Left ventricle myocardium inferior (tissue), 1 donor: ENCODE measurements at places on chromosomes 7 and 10. TPM values are rescaled to one million over a fixed set of nuclear protein-coding genes. Genes with fewer than 3 reads are reported as not detected.

PNLIPRP2 gene
- total RNA-seq: not detected

OR2F2 gene
- not detected for total RNA-seq

HOXA10 gene
- not detected for total RNA-seq

- DNase-seq: no peak
Measured at GRCh38 chr7:23183279-23184012, 1.6 kb downstream of the NUP42 start.

GRCh38 chr10:114584419-114584818, 73.7 kb downstream of the ABLIM1 start:
- no peak for DNase-seq

DNA sequence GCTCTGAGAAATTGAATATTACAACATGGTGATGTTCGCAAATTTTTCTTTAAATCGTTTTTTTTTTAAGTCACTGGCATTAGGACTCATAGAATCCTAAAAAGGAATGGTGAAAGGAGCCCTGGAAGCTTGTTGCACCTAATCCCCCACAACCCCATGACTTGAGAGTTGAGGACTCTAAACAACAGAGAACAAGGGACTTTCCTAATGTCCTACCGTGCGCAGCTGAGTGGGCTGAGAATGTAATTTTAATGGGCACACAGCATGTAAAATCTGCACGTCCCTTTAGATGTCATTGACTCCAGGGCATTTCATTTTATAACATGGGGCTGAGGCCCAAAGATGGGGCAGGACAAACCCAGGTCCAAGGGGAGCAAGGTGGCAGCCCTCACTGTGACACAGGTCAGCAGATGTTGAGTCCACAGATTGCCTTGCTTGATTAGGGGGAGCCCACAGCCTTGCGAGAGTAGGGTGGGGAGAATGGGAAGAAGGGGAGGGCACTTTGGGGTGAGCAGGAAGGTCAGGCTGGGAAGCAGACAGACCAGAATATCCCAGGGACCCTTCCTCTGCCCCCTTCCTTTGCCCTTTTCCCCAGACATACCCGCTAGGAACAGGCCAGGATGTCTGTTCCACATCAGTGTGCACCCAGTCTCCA, 208.4 kb upstream of the ZMIZ1 start:
- no peak for DNase-seq

DNA sequence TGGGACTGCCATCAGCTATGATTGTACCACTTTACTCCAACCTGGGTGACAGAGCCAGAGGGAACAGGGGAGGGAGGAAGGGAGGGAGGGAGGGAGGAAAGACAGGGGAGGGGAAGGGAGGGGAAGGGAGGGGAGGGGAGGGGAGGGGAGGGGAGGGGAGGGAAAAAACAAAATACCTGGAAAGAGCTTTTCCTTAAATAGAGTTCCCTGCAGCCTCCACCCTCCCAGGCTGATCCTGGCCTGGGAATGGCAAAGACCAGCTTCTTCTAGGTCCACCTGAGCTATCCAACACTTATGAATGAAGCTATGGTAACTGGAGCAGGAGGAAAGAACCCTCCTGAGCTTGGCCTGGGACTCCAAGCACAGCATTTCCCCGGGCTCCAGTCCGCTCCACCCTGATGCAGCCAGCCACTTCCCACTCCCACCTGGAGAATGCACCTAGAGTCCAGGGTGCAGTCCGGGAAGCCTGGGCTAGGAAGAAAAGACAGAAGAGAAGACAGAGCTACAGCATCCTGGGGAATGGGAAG, 66.1 kb downstream of the GRID1 start:
- no peak for DNase-seq

- no peak for DNase-seq
Measured at GRCh38 chr10:49500412-49500811, 38.5 kb downstream of the ERCC6 start.

DNA sequence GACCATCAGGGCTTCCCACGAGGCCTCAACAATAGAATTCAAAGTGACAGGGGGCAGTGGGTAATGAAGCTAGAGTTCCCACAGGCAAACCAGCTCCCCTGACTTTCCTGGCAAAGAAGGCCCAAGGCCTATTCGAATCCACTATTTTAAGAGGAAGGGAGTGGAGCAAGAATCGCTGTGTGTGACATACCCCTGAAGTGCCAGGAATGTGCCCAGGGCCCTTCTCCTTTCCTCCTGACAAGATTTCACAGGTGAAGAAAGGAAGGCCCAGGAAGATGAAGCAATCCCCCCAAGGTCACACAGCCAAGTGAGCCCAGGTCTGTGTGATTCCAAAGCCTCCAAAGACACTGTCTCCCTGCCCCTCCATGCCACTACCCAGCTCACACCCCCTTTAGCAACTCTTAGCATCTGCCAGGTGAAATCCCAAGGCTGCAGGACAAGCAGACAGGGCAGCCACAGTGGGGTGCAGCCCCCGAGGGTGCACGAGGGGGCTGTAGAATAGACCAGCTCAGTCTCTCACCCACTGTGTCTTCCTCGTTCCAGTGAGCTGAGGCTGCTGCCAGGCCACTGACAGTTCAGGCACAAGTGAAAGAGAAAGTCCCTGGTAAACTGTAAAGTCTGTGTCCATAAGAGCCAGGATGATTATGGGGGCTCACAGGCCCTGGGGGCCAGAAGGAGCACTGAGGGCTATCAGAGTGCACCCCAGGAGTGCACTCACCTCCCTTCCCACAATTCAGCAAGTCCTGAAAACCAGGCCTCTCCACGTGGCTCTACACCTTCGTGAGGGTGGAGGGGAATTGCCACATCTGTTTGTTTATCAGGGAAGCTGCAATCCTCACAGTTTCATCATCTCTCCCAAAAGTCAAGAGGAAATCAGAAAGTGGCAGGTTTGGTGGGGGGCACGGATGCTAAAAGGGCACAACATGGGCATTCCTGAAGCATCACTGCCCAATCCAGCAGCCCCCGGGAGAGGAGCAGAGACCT, 70.8 kb upstream of the ZMIZ1 start:
- DNase-seq: no peak

DNA sequence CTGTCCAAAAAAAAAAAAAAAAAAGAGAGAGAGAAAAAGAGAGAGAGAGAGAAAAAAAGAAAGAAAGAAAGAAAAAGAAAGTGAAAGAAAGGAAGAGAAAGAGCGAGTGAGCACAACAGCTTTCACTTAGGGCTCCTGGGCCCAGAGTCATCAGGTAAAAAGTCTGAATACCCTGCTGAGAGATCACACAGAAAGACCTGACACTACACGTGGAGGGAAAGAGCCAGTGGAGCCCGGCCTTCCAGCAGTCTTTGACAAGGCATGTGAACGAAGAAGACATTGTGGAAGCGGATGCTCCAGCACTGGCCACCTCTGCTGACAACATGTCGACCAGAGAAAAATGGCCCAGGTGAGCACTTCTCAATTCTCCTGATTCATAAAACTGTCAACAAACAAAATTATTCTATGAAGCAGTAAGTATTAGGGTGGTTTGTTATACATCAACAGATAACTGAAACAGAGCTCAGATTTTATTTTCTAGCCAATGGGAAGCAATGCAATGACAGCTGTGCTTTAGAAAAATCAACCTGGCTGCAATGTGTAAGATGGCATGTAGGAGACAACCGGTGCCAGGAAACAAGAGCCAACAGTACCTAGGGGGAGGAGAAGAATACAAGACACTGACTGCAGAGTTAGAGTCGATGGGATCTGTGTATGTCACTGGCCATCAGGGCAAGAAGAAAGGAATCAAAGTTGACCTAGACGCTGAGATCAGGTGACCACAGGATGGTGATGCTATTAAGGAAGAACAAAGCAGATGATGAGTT, 4.4 kb downstream of the RNF216 start:
- DNase-seq: no peak

DNA sequence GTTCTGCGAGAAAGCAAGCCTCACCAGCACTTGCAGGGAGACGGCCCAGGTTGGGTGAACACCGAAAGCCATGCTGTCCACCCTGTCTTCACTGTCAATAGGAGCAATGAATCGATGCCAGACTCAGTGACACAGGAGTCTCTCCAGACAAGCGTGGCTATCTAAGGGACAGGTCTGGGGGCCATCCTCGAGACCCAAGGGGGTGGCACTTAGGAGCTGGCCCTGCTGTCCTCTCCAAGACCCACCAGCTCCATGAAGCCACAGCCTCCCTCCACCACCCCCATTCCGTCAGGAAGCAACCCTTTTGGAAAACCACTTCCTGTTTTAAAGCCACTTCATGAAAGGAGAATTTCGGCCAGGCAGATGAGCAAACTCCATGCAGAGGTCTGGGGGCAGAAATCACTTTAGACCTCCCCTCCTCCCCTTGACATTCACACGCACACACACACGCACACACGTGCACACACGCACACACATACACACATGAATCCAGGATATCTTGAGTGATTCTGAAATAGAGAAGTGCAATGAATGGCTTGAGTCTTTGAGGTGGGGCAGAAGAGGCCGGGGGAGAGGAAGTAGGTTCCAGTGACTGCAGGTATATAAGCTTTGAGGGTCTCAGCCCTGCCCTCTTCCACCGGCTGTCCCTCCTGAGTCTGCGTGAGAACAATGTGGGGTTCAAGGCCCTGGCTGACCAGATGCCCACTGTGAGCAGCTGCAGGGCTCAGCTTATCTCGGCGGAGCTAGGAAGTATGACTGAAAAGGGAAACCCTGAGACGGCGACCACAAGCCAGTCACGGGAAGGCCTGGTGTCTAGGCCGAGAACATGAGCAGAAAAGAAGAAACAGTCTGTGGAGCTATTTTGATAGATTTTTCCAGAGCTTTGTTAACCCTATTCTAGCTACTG, 25.0 kb downstream of the RGS10 start:
- no peak for DNase-seq
